ENCODE measurements at places on chromosomes 1 and 21.

DNA sequence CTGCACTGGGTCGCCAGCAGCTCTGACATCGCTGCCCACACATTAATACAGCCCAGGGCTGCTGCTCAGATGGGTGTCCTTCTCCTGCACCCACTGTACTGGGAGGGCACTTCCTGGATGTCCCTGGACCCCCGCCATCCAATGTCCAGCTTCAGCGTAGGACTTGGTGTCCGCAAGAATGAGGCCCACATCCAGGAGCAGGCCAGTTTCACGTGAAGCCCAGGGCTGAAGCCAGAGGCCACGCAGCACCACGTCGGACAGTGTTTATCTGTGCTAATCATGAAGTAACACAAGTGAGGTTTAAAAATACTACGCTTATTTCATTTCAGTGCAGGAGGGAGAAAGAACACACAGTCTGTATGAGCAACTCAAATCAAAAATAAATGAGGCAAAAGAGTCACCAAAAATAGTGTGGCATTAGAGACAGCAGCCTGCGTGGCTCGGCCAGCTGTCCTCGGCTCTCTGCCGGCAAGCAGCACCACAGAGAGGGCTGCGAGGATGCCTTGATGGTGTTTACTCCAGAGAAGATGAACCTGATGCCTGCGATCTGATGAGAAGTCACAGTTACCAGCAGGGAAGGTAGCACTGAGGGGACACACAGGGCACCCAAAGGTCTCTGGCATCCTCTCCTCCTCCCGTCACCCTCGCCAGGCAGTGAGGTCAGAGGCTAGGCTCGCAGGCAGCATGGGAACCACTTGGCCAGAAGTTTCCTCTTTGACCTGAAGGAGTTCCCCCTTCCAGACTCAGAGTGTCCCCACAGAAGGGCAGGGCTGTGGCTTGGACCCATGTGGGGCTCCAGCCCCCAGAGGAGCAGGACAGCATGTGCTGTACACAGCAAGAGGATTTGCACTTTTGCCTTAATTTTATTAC, 22.1 kb upstream of the NPHP4 start:
- no peak for DNase-seq

- no peak for DNase-seq
Observed at GRCh38 chr1:182608845-182609610, 4.8 kb upstream of the RGS16 start.

- no peak for DNase-seq
Observed at GRCh38 chr1:18721041-18721440, 90.4 kb downstream of the PAX7 start.

DNA sequence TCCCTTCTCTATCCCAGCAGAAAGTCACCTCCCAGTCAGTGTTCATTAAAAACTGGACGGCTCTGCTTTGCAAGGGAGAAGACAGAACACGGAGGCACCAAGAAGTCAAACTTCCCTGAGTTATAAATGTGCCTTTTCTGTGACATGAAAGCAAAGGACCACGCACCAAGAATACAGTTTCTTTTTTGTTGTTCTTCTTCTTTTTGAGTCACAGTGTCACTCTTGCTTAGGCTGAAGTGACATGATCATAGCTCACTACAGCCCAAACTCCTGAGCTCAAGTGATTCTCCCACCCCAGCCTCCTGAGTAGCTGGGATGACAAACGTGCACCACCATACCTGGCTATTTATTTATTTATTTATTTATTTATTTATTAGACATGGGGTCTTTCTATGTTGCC, 22.7 kb downstream of the GLUL start:
- no peak for DNase-seq
